Type B pancreatic cell (in vitro differentiated cells): ENCODE measurements at places on chromosomes 4 and X. TPM values are rescaled to one million over a fixed set of nuclear protein-coding genes. Genes with fewer than 3 reads are reported as not detected.

GRCh38 chrX:135484641-135485289, 35.7 kb upstream of the INTS6L start:
- no peak overlapping the region for H3K27ac ChIP-seq
- no peak for DNase-seq
- H3K4me3 ChIP-seq, result no peak overlapping the region
- H3K4me1 ChIP-seq, result no peaks in the 10 kb centered on the region
- H3K36me3 ChIP-seq, result no peaks in the 10 kb centered on the region

C4orf36 gene
- 1.3 and 2.5 TPM in 2 replicates for total RNA-seq

BTK gene
- 0.34 and 0.38 TPM in 2 replicates for total RNA-seq

GRCh38 chr4:89595125-89595789, 241.7 kb downstream of the SNCA start:
- H3K4me1 ChIP-seq, result peaks cover 3% of the 10 kb centered on the region
- no peak for DNase-seq
- H3K27me3 ChIP-seq, result peaks cover 3% of the 10 kb centered on the region
- no peak overlapping the region for H3K4me3 ChIP-seq

DNA sequence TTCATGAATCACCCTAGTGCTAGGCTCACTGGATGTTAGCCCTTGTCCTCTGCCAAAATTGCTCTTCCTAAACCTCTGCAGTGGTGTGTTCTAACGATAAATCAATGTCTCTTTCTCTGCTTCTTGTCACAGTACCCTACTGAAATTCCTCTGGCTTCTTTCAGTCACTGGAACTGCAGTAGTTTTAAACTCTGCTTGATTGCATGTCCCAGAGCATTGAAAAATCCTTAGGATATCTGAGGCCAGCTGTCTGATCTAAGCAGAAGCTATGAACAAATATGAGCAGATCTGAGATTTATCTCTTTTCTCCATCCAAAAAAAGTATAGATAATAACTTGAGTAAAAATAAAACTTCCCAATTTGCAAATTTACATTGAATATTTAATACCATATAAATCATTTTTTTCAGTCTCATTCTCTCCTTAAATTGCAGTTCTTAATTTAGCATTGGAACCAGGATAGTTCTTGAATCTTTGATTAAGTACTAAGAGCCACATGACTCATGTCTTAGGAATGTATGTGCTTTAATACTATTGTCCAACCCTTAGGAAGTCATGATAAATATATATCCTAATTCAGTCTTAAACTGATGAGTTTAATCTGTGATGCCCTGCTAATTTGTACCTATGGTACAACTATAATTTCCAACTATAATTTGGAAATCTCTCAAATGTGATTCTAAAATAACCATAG, 169.7 kb downstream of the PDHA2 start:
- DNase-seq, result no peak
- H3K4me3 ChIP-seq, result no peak overlapping the region
- peaks cover 4% of the 10 kb centered on the region for H3K4me1 ChIP-seq
- no peak overlapping the region for H3K27ac ChIP-seq
- H3K36me3 ChIP-seq, result no peaks in the 10 kb centered on the region

GRCh38 chr4:126731062-126731461, 901.7 kb upstream of the INTU start:
- no peak overlapping the region for H3K4me3 ChIP-seq
- no peak for DNase-seq
- no peak overlapping the region for H3K27ac ChIP-seq
- no peaks in the 10 kb centered on the region for H3K36me3 ChIP-seq

GRCh38 chr4:125704726-125705125, 390.0 kb downstream of the FAT4 start:
- H3K4me3 ChIP-seq, result no peak overlapping the region
- DNase-seq, result no peak

GRCh38 chrX:44961817-44962607, 89.0 kb downstream of the KDM6A start:
- H3K27me3 ChIP-seq, result no peaks in the 10 kb centered on the region
- no peak overlapping the region for H3K4me3 ChIP-seq
- H3K27ac ChIP-seq, result no peak overlapping the region

DNA sequence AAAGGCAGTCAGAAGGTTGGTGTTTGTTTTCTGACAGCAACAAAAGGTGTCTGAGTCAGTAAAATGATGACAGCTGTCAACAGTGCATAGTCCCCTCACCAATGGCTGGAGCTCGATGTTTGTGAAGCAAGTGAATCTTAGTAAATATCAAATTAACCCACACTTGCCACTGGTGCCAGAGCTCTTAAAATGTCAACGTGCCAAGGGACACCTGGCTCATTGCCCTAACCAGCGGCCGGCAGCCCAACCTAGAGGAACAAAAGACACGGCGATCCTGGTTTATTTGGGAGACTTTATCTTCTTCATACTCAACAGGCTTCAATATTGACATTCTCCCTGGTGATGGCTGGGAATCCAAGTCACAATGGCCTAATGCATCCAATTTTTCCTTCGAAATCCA, 143.4 kb downstream of the CPEB2 start:
- no peak overlapping the region for H3K27ac ChIP-seq
- H3K4me1 ChIP-seq, result peaks cover 26% of the 10 kb centered on the region
- H3K36me3 ChIP-seq, result no peaks in the 10 kb centered on the region

NFKB1 gene
- 20.6 and 25.1 TPM in 2 replicates for total RNA-seq

ASB5 gene
- 0.10 TPM in 1 of 2 replicates, not detected in the other for total RNA-seq

CT55 gene
- not detected in 2 replicates for total RNA-seq

PABPC4L gene
- total RNA-seq, result 2.0 and 6.0 TPM in 2 replicates
